ENCODE measurements at places on chromosomes 5 and 9.

- DNase-seq, result no peak
These were observed 72.2 kb downstream of the MED27 start for GRCh38 chr9:132007371-132008025.

DNA sequence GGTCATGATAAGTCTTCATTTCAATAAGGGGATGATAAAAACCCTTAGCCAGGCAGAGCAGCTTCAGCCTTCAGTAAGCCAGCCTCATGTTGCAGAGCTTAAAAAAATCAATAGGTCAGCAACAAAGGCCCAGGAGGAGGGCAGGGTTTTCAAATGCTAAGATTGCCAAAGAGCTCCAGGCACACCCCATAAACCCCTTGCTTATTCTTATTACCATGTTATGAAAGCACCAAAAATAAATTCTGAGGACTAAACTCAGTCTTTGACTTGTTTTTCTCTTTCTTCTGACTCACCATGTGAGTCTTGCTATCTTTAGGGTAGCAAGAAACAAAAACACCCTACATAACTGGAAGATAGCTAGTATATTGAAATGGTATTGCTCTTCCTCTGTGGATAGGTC, 317.1 kb downstream of the KCTD16 start:
- DNase-seq, result no peak

DNA sequence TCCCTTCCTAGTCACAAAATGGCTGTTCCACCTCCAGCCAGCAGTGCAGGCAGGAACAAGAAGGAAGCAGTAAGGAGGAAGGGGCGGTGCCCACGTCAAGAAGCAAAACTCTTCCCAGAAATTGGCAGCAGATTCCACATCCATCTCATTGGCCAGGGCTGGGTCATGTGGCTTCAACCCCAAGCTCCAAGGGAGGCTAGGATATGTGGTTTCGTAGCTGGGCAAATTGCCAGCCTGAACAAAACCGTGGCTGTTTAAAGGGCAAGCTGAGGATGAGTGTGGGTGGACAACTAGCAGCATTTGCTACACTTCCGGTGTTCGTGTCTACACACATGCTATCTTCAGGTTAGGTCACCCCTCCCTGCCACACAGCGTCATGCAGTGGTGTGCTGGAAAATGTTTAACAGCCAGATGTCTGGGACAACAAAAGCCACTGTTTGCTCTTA, 92.1 kb upstream of the MAP1B start:
- no peak for DNase-seq

GRCh38 chr5:179866241-179867078, 7.8 kb upstream of the MRNIP start:
- DNase-seq, result no peak

- no peak for DNase-seq
These were observed 155.4 kb upstream of the MAP3K1 start for GRCh38 chr5:56659971-56660370.

DNA sequence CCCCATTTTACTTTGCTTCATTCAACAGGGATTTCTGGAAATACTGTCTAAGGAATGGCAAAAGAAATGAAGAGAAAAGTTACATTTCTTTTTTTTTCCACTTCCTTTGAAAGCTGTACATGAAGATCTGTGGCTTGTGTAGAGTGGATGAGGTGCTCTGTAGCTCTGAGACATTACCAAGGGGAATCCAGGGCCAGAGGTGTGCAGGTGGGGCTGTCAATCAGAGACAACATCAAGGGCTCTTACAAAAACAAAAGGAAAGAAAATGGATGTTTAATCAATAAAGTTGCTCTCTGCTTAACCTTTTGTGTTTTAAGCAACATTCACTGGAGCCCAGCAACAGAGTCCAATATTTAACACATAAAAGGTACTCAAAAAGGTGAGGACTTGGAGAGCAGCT, 391.1 kb downstream of the TMEM38B start:
- DNase-seq, result no peak

DNA sequence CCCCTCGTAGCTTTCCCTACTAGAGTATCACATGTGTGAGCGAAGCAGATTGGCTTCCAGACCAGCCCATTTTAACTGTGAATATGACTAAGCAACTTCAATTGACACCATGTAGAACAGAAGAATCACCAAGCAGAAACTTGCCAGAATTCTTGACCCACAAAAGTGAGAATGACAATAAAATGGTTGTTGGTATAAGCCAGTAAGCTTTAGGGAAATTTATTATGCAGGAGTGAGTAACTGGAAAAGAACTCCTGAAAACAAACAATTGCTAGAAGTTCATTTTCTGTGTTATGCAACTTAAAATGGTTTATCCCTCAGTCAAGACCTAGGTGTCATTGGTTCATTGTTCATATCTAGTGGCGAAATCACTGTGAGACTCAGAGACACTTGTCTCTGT, 303.1 kb downstream of the DMRT2 start:
- DNase-seq, result no peak

DNA sequence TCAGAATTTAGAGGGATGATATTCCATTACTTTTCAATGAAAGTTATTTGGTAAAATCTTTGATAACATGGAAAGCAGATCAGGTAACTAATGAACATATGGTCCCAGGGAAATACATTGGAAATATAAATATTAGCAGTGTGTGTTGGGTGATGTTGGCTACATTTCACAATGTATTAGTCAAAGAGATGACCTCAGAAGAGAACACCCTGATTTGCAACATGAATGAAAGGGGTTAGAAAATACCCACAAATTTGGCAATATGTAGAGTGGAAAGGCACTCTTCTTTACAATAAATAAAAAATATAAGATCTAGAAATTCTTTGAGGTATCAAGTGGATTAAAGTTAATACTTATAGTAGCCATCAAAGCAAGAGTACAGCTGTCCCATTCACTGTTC, 606.7 kb downstream of the PSAT1 start:
- DNase-seq, result no peak

- DNase-seq, result no peak
These were observed 2.3 kb downstream of the TNFSF8 start for GRCh38 chr9:114928136-114928535.

GRCh38 chr5:65811885-65812284, 89.9 kb downstream of the NLN start:
- DNase-seq, result no peak

DNA sequence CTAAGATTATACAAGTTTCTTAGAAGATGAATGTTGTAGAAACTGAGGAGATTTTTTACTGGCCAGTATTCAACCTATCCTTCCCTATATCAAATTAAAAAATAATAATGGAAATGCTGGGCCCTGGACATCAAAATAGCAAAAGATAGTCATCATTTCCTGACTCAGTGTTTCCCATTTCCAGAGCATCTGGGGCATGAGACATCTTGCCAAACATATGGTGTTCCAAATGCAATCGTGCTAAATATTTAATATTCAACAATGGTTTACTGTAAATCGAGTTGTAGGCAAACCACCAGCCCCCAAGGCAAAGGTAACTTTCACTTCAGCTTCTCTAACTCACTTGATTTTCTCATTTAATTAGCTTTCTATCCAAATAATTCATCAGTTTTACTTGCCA, 152.9 kb downstream of the FRMD3 start:
- no peak for DNase-seq

GRCh38 chr9:3760031-3760430, 234.2 kb upstream of the RFX3 start:
- no peak for DNase-seq

GRCh38 chr5:160352308-160352707, 18.1 kb downstream of the C1QTNF2 start:
- DNase-seq, result no peak

DNA sequence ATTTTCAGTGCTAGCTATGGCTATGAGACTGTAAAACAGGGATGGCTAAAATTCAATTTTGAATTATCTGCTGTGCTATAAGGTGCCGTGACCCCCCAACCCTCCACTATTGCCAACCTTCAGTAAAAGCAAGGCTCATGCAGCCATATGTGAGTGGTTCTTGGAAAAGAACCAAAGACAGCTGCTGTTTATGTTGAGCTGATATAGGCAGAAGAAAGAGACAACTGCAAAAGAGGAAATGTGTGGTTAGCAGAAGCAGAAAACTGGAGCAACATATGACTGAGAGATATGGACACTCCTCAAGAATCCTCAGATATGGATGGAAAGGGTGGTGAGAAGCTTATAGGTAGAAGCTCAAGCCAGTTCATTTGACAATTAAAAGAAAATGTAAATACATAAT, 200.3 kb downstream of the TLE1 start:
- DNase-seq, result no peak
